ENCODE measurements at places on chromosomes 5 and 9.

GRCh38 chr9:137742698-137743097 lies 123.9 kb downstream of the EHMT1 start:
- DNase-seq, result no peak

DNA sequence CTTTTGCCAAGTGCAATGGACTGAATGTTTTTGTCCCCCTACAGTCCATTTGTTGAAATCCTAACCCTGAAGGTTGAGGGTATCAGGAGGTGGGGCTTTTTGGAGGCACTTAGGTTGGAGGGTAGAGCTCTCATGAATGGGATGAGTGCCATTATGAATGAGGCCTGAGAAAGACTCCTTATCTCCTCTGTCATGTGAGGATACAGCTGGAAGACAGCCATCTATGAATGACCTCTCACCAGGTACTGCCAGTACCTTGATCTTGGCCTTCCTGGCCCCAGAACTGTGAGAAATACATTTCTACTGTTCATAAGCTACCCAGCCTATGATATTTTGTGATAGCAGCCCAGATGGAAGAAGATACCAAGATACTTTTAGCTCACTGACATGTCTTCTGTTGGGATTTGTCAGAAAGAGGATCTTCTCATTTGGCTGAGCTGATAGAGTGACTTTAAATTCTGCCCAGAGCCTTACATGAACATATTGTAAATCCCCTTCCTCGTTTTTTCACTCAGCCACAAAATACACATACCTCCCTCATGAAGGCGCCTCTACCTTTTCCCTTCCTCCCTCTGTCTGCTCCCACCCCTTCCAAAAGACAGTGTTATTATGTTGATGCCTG lies 256.4 kb downstream of the PDZD2 start:
- DNase-seq, result no peak

DNA sequence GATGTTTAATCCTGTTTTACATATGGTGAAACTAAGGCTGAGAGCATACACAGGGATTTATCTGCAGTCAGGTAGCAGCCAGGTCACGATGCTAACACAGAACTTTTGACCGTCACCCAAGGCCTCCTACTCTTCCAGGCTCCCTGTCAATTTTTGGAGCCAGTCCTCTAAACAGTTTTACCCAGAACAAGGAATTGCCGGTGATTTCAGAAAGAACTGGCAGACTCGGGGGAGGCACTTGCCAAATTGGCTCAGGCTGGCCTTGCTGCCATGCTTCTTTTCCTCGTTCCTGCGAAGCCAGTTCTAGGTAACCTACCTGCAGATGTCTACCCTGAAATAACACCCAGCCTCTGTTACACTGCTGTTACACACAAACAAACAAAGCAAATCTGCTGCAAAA lies 21.2 kb downstream of the GRIA1 start:
- DNase-seq, result no peak

GRCh38 chr9:32395510-32396216 lies 11.2 kb downstream of the ACO1 start:
- peak; percentile 63 for DNase-seq

DNA sequence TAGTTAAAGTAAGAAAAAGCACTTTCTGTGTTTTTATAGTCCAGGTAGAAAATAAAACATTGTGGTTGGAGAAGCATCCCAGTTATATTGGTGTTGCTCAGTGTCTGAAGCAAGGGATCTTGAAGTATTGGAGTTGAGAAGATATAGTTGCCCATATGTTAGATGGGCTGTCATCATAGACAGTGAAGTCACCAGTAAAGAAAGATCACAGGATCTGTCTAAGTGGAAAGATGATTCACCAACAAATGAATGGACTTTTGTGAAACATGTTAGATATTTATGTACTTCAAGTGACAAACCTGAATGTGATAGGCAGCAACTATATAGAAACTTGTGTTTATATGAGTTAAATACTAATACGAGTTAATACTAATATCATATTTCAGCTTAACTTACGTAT lies 11.7 kb downstream of the OGN start:
- DNase-seq, result no peak

DNA sequence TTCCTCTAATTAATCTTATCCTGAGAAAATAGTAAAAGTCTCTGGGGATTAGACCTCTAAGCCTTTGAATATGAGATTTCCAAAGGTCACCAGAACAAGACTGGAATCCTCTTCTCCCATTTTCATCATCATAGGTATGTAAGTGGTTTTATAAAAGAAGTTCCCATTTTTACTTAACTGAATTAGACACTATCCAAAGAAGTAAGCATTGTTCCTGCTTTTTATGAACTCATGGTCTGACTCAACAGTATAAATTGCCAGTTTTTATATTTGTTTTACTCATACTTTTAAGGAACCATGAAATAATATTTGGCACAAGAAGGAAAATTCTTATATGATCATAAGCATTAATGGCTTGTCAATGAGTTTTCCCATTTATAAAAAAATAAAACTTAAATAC lies 167.1 kb upstream of the ADRA1B start:
- no peak for DNase-seq

DNA sequence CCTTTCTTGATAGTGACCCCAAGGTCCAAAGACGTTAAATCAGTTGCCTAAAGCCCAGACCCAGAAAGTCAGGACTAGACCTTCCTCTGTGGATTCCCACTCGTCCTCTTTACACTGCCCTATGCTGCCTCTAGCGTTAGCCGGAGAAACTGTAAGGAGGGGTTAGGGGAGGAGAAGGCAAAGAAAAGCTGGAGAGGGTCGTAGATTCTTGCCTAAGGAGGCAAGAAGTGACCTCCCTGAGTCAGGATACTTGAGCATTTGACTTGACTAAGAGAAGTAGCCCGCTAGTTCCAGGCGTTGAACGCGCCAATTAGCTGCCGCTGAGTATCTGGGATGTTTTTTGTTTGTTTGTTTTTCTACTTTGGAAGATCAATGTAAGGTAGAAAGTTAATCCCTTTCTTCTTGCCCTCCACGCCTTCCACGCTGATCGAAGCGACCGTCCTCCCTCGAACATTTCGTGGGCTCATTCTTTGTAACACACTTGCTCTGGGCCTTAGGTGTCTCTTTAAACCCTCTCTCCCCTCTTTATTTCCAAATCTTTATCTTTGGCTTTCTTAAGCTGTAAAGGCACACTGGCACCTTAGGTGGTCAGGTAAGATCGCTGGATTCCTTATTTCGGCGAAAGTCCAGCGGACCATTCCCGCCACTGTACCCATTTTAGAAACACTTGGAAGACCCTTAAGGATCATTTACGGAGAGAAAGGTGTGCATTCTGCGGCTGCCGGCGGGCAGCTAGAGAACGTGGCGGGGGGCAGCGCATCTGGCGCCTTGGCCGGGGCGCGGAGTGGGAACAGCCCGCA lies 5.1 kb upstream of the RGMB start:
- DNase-seq, result no peak

DNA sequence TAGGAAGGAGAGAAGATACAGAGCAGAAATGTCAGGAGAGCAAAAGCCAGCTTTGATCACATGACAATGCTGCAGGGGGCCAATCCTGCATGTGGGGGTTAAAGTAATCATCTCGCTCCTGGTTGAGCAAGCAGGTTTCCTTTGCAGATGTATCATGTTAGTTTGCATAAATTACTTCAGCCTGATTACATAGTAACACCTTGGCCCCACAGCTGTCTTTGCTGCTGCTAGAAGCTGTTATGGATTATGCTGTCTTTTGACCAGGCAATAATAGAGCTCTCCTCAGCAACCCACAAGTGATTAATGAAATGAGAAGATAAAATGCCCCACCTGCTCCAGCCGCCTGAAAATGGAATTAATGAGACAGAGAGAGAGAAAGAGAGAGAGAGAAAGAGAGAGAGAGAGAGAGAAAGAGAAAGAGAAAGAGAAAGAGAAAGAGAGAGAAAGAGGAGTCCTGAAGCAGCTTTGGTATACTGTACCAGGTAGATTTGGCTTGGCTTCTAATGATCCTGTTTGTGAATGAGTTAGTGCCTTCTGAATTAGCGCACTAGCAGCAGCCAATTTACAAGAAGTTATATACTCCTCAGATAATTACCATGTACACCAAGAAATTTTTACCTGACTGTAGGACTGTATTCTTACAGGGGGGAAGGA lies 174.3 kb upstream of the RORB start:
- no peak for DNase-seq

All from heart left ventricle (tissue), 16 donors.